ENCODE measurements at places on chromosomes 7 and 10.

DNA sequence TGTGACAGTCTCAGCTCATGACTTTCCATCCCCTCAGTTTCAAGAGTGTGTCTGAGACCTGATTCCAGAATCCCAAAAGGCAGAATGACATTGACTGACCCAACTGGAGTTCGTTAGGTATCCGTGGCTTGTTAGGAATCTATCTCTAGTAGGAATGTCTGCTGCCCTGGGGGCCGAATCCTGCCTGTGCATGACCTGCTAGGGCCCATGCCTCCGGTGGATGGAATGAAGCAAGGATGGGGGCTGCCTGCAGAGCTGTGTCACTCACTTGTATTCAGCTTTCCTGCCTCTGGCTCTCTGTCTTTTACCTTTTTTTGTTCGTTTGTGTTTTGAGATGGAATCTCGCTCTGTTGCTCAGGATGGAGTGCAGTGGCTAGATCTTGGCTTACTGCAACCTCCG is 129.5 kb downstream of the SDK1 start:
- no peak for DNase-seq

DNA sequence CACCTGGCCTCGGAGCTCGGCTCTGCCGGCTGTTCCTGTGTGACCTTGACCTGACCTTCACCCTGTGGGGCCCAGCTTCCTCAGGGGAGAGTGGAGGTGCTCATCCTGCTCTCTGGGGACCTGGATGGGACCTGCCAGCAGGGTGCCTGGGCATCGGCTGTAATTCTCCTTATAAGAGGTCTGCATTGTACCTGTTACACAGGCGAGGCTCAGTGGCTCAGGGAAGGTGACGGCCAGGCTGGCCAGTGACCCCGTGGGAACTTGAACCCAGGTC is 29.0 kb downstream of the RET start:
- DNase-seq = no peak

DNA sequence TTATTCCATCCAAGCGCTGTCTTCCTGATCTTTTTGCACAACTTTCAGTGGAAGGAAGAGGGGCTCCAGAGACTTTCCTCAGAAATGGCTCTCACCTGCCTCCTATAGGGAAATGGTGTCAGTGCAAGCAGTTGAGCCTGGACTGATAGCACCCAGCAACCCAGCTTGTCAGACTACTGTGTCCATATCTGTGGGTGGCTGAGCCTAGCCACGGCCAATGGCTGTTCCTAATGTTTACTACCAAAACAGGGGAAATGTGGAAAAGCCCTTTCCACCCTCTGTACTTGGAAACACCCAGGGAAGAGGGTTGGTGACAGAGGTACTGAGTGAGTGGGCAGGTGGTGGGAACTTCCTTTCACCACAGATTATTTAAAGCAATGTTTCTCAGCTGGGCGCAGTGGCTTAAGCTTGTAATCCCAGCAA is 4.3 kb upstream of the YKT6 start:
- DNase-seq = peak; percentile 26

DNA sequence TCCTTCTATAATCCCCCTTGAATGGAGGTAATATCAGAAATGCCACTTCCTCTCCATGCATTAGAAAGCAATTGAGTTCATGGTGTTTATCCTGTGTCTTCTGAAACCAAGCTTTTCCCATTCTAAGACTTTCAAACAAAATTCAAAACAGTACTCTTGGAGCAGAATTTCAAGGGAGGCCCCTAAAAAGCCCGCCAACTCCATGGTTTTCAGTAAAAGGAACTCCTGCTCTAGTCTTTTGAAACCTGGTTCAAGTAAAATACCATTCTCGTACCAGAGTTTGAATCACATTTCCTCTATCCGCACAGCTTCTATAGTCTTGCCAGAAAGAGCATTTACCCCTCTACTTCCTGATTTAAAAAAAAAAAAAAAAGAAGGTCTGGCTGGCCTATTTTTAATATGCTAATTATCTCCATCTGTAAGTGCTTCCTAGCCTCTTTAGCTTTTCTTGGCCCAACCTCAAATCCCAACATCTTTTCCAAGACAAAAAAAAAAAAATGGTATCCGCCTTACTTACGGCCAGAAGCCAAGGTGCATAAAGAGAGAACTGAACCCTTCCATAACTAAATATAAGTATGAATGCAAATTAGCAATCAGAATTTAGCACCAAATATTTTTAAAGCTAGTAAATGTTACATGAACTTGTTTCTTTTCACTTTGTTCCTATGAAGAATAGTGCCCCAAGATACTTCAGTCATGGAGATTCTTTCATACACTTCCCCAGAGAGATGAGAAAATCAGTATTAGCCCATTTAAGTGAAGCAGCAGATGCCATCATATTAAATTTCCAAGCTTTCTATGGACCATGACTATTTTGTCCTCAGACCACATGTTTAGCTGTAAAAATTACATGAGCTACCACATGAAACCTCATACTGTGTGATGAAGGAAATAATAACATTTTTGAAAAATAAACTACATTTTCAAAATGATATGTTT is 199.9 kb upstream of the FAM3C start:
- no peak for DNase-seq

DNA sequence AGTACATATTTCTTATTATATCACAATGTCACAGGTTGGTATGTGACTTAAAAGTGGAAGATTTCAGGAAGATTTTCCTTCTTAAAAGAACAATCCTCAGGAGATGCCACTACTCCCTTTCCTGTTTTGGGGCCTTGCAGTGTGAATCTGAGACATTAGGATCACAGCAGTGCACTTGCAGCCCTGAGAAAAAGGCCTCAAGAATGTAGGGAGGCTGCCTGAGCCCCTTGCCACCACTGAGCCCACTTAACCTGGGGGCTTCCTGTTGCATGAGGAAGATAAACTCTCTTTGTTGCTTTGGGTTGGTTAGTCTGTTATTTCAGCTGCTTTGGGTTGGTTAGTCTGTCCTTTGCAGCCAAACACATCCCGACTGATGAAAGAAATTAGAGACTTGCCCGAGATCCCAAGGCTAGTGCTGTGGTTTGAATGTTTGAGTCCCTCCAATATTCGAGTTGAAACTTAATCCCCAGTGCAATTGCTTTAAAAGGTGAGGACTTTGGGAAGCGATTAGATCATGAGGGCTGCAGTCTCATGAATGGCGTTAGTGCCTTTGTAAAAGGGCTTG is 151.3 kb upstream of the SP4 start:
- no peak for DNase-seq

DNA sequence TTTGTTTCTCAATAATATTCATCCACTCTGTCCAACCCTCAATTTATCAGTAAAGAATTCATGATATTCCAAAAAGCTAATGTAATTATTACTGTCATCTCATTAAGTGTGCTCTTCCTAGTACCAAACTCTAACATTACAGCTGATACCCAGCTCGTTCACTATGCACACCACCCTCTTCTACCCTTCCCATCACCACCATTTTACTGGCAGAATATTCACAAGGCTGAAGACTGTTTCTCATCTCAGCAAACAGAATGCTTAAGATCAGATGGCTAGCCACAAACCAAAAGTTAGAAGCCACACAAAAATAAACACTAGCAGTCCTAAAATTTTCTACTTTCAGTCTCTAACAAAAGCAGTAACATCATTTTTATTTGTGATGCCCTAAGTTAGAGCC is 121.5 kb downstream of the SRPK2 start:
- DNase-seq = no peak

DNA sequence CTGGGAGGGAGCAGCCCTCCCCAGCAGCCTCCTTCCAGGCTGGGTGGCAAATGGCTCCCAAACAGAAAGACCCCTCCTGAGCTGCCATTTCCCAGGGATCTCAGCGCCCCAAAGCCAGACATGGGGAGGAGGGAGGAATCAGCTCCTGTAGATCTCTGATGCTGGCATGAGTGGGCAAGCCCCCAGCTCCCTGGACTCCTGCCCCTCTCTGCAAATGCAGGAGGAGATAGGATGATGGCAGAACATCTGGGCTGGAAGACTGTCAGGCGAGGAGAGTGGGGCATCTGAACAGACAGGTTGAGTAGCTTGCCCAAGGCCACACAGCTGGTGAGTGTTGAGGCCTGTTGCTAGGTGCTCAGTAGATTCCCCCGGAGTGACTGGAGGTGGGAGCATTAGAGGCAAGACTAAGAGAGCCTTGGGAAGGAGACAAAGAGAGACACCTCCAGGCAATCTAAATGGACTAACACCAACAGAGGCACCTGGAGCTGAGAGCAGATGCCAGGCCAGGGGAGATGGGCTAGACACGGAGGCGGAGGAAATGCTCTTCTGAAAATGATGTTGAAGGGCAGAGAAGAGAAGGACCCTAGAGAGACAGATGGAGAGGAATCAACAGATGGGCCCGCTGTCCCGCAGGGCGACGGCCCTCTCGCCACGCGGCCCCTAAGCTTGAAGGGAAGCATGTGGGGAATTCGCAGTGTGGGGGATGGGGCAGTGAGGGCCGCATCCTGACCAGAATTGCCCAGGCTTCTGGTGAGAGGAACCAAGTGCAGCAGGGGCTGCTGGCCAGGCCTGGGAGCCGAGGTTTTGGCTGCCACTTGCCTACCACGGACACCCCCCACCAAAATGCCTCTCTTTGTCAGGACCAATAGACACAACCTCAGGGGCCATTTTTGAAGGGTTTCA is 84.8 kb upstream of the LRRC4 start:
- no peak for DNase-seq

- DNase-seq = no peak
Observed at GRCh38 chr7:151494298-151495284, 25.1 kb downstream of the RHEB start.

DNA sequence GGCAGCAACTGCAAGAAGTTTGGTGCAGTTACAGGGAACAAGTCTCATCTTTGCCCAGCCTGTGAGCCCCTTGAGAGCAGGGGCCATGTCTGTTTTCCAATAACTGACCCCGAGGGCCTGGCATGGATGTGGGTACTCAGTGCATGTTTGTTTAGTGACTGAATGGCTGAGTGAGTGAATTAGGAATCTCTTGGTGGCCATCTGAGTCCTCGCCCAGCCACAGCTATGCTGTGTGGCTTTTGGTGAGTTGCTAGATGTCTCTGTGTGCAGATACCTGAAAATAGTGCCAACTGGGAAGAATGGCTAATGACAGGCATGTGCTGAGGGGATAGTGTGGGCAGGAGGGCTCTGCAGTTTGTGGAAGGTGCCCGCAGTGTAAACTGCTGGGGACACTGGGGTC is 54.4 kb upstream of the PCBD1 start:
- no peak for DNase-seq

GRCh38 chr7:63070696-63071095 is 928.0 kb upstream of the ZNF722 start:
- no peak for DNase-seq

DNA sequence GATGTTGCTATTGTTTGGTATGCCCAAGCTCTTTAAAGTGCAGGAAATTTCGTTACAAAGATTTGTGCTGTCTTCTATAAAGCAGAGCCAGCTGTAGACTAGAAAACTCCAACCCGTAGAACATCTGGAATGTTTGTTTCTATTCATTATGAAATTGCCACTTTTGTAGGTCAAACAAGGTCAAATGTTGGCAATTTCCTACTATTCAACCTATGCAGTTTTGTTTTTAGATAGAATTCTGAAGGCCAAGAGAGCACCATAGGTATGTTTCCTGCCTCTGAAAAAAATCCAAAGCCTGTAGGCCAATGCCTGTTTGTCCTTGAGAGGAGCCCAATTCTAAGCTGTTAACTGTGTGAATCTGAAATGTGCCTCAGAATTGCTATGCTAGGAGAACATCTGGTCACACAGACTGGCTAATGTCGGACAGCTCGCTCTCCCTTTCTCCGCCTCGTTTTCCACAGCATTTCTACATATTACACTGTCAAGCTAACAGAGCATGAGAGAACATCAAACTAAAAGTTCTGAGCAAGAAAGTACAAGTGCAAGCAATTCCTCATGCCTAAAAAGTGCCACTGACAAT is 267.2 kb upstream of the LRGUK start:
- DNase-seq = no peak

DNA sequence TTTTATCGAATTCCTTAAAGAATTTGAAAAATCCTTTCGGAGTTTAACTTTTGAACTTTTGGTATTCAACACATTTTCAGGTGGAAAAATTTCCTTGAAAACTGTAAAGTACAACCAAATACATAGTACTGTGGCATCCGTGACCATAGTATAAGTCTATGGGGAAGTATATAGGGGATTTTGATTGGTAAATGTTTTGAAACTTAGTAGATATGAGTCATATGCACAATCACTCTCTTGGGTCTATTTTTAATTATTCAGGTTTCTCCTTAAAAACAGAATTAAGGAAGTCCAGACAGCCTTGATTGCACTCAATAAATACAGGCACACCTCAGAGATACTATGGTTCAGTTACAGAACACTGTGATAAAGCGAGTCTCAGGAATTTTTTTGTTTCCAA is 64.2 kb downstream of the AVL9 start:
- DNase-seq = no peak

GRCh38 chr7:134209322-134210015 is 82.3 kb downstream of the LRGUK start:
- DNase-seq = no peak

GRCh38 chr7:145219461-145219860 is 383.6 kb upstream of the TPK1 start:
- DNase-seq = no peak

GRCh38 chr10:15852111-15852557 is 8.2 kb downstream of the MINDY3 start:
- DNase-seq = no peak

GRCh38 chr7:156499247-156499881 is 141.2 kb upstream of the RNF32 start:
- no peak for DNase-seq

GRCh38 chr10:90041585-90041984 is 340.2 kb downstream of the KIF20B start:
- no peak for DNase-seq

DNA sequence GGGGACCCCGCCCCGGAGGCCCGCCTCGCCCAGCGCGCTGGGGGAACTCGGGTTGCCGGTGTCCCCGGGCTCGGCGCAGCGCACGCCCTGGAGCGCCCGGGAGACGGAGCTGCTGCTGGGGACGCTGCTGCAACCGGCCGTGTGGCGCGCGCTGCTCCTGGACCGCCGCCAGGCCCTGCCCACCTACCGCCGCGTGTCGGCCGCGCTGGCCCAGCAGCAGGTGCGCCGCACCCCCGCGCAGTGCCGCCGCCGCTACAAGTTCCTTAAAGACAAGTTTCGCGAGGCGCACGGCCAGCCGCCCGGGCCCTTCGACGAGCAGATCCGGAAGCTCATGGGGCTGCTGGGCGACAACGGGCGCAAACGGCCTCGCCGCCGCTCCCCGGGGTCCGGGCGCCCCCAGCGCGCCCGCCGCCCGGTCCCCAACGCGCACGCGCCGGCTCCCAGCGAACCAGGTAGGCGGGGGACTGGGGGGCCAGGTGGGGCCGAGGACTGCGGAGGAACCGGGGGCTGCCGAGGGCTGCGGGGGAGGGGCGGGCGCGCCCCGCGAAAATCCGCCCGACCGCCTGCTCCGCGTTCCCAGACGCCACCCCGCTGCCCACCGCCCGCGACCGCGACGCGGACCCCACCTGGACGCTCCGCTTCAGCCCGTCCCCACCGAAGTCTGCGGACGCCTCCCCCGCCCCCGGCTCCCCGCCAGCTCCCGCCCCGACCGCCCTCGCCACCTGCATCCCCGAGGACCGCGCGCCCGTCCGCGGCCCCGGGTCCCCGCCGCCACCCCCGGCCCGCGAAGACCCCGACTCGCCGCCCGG is 574 bp downstream of the UTF1 start:
- peak; percentile 33 for DNase-seq
